ENCODE measurements at places on chromosomes 16 and 17. TPM values are rescaled to one million over a fixed set of nuclear protein-coding genes. Genes with fewer than 3 reads are reported as not detected.

The PDF gene
- total RNA-seq, result 43.9 TPM

The PERCC1 gene
- total RNA-seq, result not detected

The SEC14L1 gene
- 41.1 TPM for total RNA-seq

The TBC1D3E gene
- not detected for total RNA-seq

The TMEM114 gene
- not detected for total RNA-seq

The WNT3 gene
- total RNA-seq, result 4.7 TPM

The CRYBA1 gene
- not detected for total RNA-seq

The DPEP3 gene
- total RNA-seq, result not detected

The VPS35 gene
- 72.5 TPM for total RNA-seq

The FBXO39 gene
- not detected for total RNA-seq

All from A549 treated with CORT108297 at 1 μM for 4 hours (cell line).